ENCODE measurements at places on chromosomes 12 and 14. TPM values are rescaled to one million over a fixed set of nuclear protein-coding genes. Genes with fewer than 3 reads are reported as not detected.

PPFIBP1 gene
- 105 TPM for total RNA-seq

SSPN gene
- total RNA-seq, result 44.2 TPM

RASSF8 gene
- total RNA-seq, result 60.3 TPM

VRTN gene
- 0.23 TPM for total RNA-seq

FAM90A1 gene
- not detected for total RNA-seq

All from ovary (tissue), 10 donors.